ENCODE measurements at places on chromosomes 4 and X.

DNA sequence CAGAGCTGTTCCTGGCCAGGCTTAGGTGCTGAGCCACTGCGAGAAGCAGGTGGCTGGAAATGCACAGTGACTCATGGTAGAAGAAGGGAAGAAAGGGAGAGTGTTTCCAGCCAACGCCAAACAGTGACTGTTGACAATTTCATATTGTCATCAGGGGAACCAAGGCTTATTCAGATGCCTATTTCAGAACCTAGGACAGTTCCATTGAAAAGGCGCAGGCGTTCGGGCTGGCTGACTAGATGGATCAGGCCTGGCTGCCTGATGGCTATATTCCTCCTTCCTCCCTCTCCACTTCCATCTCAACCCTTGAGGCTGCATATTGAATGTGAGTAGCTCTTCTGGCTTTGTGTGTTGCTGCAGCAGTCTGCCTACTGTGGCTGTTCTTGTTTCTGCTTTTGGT is 73.0 kb upstream of the FRMPD4 start:
- no peak for DNase-seq

- DNase-seq: no peak
These were observed 735.3 kb downstream of the PCDH18 start for GRCh38 chr4:136796953-136797352.

GRCh38 chr4:89590128-89590527 is 246.8 kb downstream of the SNCA start:
- no peak for DNase-seq

DNA sequence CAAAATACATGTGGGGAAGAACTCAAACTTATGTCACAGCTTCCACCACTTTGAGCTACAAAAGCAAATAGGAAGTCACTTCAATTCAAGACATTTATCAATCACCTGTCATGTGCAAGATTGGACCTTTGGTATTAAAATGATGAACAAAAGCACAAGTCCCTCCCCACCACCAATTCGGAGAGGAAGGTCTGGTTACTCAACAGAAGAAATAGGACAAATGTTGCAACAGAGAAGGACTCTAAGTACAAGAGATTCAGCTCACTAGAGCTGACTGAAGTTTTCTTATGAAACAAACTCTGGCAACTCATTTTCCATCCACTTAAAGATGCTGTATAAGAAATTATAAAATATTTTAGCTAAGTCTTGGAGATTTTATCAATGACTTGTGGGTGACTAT is 16.0 kb upstream of the MMRN1 start:
- no peak for DNase-seq

GRCh38 chrX:153527208-153527607 is 9.8 kb downstream of the ATP2B3 start:
- DNase-seq: no peak

Data from NCI-H187 (cell line).